ENCODE measurements at places on chromosomes 2 and 18.

DNA sequence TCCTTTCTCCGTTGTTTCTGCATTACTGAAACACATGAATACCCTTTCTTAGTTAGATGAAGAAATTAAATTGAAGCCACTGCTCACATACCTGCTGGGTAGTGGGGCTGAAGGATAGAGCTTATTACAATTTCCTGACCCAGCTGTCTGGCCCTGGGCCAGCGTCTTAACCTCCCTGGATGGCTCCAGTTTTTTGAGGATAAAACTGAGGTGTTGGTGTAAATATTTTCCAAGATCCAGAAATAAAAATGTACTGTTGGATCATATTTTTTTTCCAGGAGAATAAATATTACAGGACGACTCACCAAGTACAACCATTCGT, 3.5 kb downstream of the RNF144A start:
- no peak for DNase-seq

DNA sequence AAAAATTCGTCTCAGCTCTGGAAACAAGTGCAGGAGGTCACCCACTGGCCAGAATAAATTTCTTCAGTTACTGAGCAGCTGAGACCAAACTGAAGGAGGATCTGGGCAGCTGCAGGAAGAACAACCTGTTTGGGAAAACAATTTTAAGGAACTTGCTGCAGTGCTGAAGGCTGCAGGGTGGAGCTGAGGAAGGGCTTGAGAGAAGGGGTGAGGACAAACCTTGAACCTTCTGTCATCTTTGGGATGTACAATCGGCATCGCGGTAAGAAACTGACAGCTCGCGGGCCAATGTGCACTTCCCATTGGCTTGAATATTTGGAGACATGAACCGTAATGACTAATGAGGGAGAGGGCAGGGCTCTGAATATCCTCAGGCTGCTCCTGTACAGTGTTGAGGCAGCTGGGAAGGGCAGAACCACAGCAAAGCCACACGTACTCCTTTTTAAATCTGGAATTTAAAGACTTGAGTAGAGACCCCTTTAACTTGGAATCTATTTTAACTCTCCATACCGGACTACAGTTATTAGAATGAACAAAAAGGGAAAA, 90.3 kb downstream of the TACR1 start:
- no peak for DNase-seq

DNA sequence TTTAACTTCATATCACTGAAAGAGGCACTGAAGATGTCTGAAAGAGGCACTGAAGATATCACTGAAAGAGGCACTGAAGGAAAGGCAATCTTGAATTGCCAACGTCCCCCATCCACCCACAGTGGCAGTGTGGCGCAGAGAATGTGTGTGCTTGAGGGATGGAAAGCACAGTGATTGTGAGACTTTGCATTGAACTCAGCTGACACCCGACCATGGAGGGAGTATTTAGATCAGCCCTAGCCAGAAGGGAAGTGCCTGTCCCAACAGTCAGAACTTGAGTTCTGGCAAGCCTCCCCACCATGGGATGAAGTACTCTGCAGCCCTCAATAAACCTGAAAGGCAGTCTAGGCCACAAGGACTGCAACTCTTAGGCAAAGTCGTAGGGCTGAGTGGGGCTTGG, 33.8 kb downstream of the MAP4K3 start:
- DNase-seq, result no peak

DNA sequence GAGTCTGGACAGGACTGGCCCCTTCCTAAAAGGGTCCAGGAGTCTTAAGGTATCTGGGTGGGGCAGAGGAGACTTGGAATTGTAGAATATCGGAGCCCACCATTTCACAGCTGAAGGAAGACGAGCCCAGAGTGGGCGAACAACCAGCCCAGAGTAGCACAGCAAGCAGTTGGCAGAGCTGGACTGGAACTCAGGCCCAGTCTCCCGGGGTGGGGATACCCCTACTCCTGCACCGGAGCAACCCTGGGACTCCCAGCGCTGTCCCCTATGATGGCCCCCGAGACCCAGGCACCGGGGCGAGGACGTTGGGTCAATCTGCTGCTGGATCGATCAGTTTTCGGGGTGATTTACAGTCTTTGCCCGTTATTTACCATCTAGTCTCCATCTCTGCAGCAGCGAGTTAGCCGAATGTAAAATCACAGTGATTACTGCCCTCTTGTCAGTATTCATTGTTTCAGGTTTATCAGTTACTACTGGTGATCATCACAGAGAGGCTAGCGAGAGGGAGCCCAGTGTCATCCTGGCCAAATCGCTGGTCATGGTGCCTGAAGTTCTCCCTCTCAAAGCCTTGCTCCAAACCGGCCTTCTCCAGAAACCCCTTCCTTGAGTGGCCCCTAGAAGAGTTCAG, 75.3 kb downstream of the SMAD7 start:
- no peak for DNase-seq
